ENCODE measurements at places on chromosomes 5 and 9.

DNA sequence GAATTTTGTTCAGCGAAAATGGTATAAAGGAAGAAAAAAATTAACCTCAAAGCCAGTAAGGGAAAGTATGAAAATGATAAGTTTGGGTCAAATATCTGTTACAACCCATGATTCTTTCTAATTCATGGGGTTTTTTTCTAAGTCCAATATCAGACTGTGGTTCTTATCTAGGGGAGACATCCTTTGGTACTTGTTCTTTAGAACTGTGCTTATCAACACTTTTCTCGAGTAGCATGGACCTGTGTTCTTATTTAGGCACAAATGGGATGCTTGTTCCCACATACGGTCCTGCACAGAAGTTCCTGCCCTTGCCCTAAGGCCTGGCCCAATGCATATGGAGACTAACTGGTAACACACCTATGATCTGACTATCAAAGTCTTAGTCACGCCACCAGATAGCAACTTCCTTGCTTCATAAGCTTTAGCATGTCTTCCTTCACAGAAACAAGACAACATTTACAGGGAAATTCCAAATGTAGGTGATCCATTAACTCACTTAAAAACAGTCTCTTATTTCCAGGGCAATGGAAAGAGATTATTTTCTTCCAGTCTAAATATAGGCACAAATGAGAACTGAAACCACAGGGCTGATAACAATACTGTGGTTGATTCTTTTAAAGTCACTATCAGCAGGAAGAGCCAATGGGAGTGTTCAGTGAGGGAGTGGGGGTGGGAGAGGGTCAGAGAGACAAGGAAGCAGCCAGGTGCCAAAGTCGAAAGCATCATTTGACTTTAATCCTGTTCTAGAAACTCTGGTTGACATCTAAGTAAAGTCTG is 268.8 kb upstream of the ANKRD55 start:
- no peak for DNase-seq

GRCh38 chr5:113397046-113397445 is 37.7 kb downstream of the TSSK1B start:
- DNase-seq, result no peak

GRCh38 chr9:40928803-40929487 is 199.5 kb downstream of the FOXD4L6 start:
- DNase-seq, result no peak

GRCh38 chr5:136425921-136426320 is 60.6 kb upstream of the TRPC7 start:
- DNase-seq, result no peak

All from left kidney (tissue), 8 donors.